ENCODE measurements at places on chromosomes 6 and 20.

- no peak for DNase-seq
Measured at GRCh38 chr6:11917951-11918738, 94.0 kb upstream of the HIVEP1 start.

- no peak for DNase-seq
Measured at GRCh38 chr6:40369891-40370290, 217.3 kb downstream of the LRFN2 start.

DNA sequence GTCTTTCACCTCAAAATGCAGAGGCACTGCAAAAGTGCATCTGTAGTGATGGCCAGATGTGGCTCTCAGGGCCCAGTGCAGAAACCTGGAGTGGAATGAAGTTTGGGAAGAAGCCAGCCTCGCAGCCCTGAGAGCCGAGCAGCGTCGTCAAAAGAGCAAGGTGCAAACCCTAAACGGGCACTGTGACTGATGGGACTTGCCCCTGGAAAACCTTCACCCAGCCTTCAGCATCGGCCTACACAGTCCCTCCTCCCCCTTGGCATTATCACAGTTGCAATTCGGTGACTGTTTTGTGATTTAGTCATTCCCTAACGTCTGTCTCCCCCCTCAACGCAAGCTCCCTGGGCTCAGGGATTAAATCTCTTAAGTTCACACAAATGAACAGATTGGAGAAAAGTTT lies 38.6 kb downstream of the TAF4 start:
- no peak for DNase-seq

- DNase-seq: no peak
Measured at GRCh38 chr20:24132246-24132645, 143.7 kb upstream of the GGTLC1 start.

- no peak for DNase-seq
Measured at GRCh38 chr6:26594131-26594498, 2.6 kb upstream of the ABT1 start.

DNA sequence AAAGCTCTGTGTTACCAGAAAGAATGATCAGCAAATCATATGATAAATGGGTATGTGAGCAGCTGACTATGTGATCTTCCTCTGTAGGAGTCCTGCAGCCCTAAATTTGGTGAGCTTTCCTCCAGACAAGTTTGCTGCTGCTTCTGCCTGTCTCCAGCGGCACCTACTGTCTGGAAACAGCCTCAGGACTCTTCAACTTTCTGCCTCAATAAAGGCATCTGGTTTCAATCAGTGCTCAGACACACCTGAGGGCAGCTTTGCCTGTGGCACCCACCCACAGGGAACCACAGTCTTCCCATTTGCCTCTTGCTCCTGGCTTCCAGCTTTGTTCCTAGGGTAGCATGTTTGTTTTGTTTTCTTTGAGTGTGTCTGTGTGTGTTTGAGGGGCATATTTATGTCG lies 727.9 kb upstream of the MAN1A1 start:
- DNase-seq: no peak

- no peak for DNase-seq
Measured at GRCh38 chr6:12137480-12137879, 125.4 kb downstream of the HIVEP1 start.

DNA sequence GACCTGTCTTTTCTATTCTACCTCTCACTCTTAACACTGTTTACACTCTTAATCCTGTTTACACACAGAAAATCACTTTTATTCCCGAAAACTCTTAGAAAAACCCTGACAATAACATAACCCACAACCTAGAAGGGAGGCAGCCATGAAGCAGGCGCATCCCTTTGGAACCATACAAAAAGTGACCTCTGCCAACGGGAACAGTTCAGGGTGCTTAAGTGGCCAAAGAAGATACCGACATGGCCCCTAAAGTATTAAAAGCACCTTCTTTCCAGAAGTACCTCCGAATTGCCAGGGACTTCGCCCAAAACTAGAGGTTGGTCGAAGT lies 490 bp downstream of the MMUT start:
- no peak for DNase-seq

- DNase-seq: no peak
Measured at GRCh38 chr6:51960419-51960818, 127.0 kb downstream of the PKHD1 start.

DNA sequence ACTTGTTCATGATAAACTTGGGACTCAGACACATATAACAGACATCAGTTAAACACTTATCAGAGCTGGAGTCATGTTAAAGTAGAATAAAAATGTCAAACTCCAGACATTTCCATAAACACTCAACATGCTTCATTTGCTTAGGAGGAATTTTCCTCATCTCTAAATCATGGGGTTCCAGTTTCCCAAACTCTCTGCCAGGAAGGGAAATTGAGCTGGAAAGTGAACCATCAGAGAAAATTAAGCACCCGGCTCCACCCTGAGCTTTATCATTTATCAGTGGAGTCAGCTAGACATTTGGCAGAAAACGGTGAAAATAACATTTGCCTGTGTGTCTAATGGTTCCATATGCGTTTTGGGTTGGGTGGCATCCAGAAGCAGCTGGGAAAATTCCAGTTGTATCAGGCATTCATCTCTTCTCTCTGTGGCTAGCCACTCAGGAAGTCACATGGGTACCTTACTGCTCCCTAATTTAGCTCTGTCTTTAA lies 25.3 kb upstream of the ZNFX1 start:
- no peak for DNase-seq

GRCh38 chr6:160952633-160953281 lies 38.8 kb upstream of the MAP3K4 start:
- no peak for DNase-seq

GRCh38 chr6:167921831-167922230 lies 75.6 kb upstream of the KIF25 start:
- no peak for DNase-seq

GRCh38 chr6:3769610-3770009 lies 18.1 kb upstream of the PXDC1 start:
- DNase-seq: no peak

GRCh38 chr6:3878048-3878666 lies 29.0 kb downstream of the FAM50B start:
- DNase-seq: no peak

DNA sequence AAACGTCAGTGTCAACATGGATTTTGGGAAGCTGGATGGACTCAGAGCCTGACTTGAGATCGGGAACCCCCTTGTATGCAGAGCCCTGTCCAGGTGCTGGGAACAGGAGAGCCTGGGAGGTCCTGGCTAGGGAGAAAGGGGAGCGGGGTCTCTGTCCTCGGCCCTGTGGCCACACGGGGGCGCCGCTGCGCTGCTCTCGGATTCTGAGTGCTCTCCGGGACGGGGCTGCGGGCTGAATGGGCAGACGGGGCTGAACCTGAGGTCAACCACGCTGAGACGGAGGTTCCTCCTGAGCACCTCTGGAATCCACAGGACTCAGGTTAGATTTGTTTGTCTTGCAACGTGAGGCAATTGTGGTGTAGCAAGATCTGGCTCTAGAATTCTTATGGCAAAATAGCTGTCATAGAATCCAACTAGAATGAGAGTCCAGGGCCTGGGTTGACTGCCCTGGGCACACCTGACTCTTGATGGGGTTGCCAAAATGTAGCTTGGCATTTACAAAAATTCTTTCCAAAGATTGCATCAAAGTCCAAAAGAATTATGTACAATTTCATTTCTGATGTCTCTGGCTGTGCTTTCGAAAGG lies 20.6 kb upstream of the HLA-F start:
- DNase-seq: no peak

GRCh38 chr6:112956696-112957535 lies 609.8 kb downstream of the RFPL4B start:
- no peak for DNase-seq

DNA sequence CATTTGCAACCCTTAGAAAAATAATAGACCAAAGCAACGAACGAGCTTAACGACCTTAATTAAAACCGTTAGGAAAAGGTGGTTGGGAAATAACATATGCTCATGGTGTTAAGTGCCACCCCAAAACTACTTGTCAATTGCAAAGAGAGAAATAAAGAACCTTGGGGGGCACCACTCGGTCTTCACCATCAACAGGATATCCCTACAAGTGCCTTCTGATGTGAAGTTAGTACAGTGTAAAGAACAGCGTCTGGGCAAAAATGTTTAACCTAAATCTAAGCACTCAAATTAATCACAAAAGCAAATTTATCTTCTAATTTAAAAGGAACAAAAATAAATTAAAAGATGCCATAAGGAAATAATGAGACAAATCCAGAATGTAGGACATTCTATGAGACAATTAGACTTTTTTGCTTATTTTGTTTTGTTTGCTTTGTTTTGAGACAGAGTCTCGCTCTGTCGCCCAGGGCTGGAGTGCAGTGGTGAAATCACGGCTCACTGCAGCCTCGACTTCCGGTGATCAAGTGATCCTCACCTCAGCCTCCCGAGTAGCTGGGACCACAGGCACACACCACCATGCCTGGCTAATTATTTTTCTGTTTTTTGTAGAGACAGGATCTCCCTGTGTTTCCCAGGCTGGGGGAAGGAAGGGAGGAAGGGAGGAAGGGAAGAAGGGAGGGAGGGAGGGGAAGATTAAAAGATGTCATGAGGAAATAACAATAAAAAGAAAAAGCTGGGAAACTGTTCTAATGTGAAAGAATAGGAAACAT lies 41.3 kb upstream of the BTN3A2 start:
- DNase-seq: no peak

GRCh38 chr20:420166-420620 lies 12.1 kb downstream of the RBCK1 start:
- DNase-seq: no peak

- DNase-seq: no peak
Measured at GRCh38 chr20:36614781-36615557, 9.4 kb downstream of the RAB5IF start.

GRCh38 chr20:64273109-64273508 lies 17.6 kb downstream of the PCMTD2 start:
- no peak for DNase-seq

- no peak for DNase-seq
Measured at GRCh38 chr6:122696079-122696478, 83.4 kb upstream of the FABP7 start.

GRCh38 chr20:22667198-22667597 lies 82.8 kb upstream of the FOXA2 start:
- DNase-seq: no peak

- DNase-seq: no peak
Measured at GRCh38 chr6:166438211-166438861, 55.6 kb upstream of the MPC1 start.

DNA sequence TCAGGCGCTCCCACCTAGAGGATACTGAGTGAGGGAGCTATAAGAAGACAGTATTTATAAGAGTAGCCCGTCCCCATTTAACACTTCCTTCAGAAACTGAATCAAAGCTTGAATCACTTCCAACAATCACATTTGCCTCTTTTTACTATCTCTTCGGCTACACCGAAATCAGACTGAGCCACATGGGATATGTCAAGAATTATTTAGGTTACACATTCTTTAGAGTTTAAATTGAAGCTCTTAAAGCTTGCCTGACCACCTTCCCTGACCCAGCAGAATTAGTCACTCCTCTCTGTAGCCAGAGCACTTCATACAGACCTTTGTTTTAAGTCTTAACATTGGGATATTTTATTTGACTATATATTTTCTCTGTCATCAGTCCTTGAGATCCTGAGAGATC lies 163.7 kb downstream of the MAFB start:
- DNase-seq: no peak

DNA sequence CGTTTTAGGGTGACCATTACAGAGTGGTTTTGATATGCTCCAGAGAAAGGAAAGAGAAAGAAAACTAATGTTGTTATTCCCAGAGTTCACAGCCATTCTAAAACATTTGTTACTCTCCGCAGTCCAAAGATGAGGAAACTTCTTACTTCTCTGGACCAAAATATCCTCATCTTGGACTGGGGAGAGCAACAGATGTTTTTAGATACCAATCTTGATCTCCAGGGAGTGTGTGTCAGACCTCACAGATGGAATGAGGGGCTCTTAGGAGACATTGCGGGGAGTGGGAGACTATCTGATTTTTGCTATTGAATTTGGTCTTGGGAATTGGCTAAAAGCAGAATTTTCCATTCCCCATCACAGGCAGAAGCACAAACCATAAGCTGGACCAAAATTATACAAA lies 110.8 kb downstream of the TNFAIP3 start:
- no peak for DNase-seq

- no peak for DNase-seq
Measured at GRCh38 chr20:41079066-41079465, 50.4 kb downstream of the TOP1 start.

- DNase-seq: no peak
Measured at GRCh38 chr6:17972074-17972952, 15.1 kb downstream of the KIF13A start.

- DNase-seq: no peak
Measured at GRCh38 chr20:46720776-46721425, 11.5 kb downstream of the SLC2A10 start.

DNA sequence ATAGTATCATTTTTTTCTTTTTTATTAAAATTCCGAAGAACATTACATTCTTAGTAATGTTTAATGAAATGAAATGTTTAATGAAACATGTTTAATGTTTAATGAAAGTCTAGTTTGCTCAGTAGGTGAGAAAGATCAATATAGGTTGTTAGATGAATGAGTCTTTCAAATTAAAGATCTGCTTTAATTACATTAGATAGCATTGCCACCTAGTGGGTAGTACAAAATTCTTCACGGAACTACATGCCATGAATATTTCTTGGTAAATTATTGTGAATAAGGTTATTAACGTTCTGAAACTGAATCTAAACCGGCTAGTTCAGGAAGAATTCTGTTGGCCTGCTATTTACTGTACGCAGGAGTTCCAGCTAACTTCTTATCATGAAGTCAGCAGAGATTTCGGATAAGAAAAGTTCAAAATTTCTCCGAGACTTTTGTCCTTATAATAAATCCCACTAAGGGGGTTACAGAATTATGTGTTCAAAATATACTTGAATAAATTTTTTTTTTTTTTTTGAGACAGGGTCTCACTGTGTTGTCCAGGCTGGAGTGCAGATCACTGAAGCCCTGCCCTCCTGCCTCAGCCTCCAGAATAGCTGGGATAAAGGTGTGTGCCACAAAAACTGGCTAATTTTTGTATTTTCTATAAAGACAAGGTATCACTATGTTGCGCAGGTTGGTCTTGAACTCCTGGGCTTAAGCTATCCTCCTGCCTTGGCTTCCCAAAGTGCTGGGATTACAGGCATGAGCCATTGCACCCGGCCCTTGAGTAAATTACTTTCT lies 7.9 kb upstream of the GMNN start:
- DNase-seq: no peak

DNA sequence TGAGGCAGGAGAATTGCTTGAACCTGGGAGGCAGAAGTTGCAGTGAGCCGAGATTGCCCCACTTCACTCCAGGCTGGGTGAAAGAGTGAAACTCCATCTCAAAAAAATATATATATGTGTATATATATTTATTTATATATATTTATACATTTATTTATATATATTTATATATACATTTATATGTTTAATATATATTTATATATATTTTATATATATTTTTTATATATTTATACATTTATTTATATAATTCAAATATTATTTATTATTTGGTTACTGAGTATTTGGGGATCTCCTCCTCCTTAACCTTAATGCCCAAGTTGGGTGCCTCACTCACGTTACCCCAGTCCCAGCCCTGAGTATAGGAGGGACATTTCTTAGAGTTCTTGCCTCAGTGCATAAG lies 2.7 kb downstream of the FAM50B start:
- DNase-seq: no peak
